ENCODE measurements at places on chromosomes 4 and X. TPM values are rescaled to one million over a fixed set of nuclear protein-coding genes. Genes with fewer than 3 reads are reported as not detected.

DNA sequence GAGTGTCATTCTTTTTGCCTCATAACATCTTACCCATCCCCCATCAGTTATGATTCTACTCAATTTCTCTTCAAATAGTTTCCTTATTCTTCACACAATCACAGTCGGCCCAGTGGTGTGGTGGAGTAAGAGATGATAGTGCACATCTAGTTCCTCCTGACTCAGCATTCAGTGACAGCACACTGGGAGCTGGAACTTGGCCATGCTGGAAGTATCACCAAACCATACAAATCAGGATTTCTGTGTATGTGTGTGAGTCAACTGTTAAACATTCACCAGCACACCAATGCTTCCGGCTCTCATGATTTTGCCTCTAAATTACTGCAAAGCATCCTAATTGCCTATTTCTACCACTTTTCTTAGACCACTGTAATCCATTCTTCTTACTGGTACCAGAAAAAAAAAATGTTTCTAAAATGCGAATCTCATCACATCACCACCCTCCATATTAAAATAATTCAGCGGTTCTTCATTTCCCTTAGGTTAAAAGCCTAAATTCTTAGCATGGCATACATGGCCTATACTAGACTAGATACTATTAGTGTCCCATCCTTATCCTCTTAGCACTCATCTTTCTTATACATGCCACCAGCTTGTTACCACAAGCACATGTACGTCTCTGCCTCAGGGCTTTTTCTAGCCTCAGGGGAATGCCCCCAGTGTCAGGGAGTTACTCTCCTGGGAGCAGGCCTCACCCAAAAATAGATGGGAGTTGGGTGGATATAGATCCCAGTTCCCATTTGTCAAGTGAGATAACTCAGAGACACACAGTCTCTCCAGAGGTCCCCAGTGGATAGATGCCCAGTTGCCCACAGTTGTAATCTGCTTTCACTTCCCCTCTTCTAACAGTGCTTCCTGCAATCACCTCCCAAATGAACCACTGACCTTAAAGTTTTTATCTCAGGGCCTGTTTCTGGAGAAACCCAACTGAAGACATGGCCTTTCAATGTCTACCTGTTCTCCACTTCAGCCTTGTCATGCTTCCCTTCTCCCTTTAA, 49.2 kb upstream of the DDX53 start:
- no peak for DNase-seq

DNA sequence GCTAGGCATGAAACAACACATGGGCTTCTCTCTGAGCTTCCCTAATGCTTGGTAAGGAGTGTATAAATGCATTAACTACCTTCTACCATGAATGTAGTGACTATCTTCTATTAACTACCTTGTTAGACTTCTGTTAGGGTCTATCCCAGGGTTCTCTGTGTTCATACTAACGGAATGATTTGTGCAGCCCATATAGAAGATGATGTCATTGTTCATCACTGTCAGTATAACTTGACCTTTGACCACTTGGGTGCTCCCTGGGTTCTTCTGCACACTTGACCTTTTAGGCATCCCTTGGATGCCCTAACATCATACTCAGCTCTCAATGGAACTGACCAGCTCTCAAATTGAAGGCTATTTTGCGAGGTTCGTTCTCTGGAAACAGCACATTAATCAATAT, 30.8 kb upstream of the CT47C1 start:
- DNase-seq: no peak

DNA sequence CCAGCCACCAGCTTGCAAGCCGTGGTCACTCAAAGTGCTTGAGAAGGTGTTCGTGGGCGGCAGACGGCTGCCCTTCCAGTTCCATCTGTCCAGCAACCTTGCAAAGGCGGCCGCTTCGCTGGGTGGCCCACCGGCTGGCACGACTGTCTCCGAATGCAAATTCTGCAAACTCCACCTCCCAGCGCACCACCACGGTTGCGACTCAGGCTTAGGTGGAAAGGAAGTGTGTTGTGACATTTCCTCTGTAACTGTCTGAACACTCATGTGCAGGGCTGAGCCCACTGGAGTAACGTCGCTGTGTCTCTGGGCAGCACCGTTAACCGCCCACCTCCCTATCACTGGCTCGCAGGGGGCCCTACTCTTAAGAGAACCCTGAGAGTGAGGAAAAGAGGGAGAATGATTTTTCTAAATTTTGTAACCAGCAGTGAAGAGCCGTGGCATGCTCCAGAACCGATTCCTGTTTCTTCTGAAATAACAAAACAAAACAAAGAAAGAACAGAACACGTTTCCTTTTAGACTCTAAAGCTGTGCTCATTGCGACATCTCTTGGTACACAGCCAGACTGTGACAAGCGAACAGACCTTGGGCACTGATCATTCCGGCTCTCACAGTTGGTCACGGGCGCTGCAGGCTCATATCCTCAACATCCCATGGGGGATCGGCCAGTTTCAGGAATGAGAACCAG, at the start of gene P2RY8:
Gene P2RY8, minus strand, starts transcription at position 155 of the 685 bp plus-strand sequence. CDS start 70,627 bp downstream, outside the sequence.
- DNase-seq: peak; percentile 72

DNA sequence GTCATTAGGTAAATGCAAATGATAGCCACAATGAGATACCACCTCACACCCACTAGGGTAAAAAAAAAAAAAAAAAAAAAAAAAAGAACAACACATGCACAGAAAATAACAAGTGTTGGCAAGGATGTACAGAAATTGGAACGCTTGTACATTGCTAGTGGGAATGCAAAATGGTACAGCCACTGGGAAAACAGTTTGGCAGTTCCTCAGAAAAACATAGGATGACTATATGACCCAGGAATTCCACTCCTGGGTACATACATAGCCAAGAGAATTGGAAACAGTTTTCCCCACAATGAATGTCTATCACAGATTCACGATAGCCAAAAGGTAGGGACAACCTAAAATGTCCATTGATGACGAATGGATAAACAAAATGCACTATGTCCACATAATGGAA, 161.3 kb upstream of the MAMLD1 start:
- DNase-seq: no peak

DNA sequence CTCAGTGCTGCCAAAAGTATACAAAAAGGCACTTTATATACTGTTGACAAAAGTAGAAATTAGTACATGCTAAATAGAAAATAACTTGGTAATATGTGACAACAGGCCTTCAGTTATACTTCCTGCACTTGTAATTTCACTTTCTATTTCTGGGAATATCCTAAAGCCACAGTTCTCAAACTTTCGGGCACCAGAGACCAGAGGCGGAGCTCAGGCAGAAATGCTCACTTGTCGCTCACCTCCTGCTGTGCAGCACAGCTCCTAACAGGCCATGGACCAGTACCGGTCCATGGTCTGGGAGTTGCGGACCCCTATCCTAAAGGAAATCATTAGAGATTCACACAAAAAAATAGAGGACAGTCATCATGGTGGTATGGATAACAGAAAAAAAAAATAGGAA, 25.7 kb downstream of the ACSL4 start:
- no peak for DNase-seq

Gene SH2D1A
- 44.7 TPM for total RNA-seq

- no peak for DNase-seq
Measured at GRCh38 chrX:129717892-129718291, 20.9 kb upstream of the XPNPEP2 start.

- no peak for DNase-seq
Measured at GRCh38 chr4:39642885-39643552, 4.4 kb upstream of the SMIM14 start.

Gene GALNTL6
- not detected for total RNA-seq

Gene TBC1D9
- 0.18 TPM for total RNA-seq

Gene CITED1
- total RNA-seq: not detected

- no peak for DNase-seq
Measured at GRCh38 chrX:40290517-40290916, 192.8 kb upstream of the BCOR start.

Gene NLRP2B
- not detected for total RNA-seq

- no peak for DNase-seq
Measured at GRCh38 chr4:137425281-137425680, 107.0 kb downstream of the PCDH18 start.

DNA sequence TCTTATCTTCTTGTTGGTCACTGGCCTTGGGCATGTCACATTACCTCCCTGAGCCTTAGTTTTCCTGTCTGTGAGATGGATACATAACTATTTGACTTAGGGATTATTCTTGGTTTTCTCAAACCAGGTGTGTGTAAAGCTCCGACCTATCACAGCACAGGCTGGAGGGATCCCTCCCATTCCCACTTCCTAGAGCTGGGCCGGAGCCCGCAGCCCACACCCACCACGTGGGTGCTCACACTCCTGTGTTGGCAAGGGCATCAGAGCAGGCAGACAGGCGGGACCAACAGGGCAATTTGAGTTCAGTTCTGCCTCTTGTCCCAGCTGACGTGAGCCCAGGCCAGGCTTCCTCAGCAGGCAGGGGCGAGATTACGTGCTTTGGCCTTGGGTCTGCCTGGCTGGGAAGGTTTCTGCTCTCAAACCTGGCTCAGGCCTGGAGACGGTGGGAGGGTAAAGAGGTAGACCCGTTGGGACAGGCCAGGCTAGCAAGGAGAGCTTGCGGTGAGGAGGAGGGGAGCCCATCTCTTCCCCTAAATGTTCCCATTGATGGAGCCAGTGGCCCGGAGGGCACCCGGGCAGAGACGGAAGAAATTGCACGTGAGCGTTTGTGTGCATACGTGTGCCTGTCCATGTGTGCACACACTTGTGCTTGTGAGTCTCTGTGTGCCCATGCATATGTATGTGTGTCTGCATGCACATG, 734 bp upstream of the SH3TC1 start:
- no peak for DNase-seq
